ENCODE measurements at places on chromosomes 5 and 9. TPM values are rescaled to one million over a fixed set of nuclear protein-coding genes. Genes with fewer than 3 reads are reported as not detected.

The MTAP gene
- 70.2 TPM for total RNA-seq

The CACNA1B gene
- total RNA-seq: not detected

The PDCD1LG2 gene
- 0.13 TPM for total RNA-seq

- no peak overlapping the region for H3K4me3 ChIP-seq
- H3K4me1 ChIP-seq: peaks cover 32% of the 10 kb centered on the region
- no peak overlapping the region for H3K27ac ChIP-seq
Measured at GRCh38 chr5:141844414-141845097, 33.7 kb downstream of the PCDH1 start.

DNA sequence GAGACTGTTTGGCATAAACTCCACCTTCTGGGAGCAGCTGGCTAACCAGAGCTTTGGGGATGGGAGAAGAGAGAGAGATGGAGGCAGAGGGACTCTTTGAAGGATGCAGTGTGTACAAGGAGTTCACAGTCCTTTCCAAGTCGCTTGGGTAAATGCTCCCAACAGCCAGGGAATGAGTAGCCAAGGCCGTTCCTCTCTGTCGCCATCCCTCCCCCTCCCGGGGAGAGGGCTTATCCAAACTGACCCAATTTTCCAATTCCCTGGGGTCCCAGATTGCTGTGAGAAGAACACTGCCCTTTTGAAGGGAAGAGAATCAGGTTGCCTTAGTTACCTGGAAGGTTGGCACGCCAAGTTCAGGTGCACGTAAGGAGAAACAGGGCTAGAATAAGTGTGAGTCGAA is 7.9 kb downstream of the WWC1 start:
- no peak overlapping the region for H3K4me3 ChIP-seq
- H3K27ac ChIP-seq: no peak overlapping the region
- DNase-seq: no peak
- no peaks in the 10 kb centered on the region for H3K4me1 ChIP-seq

- peaks cover 1% of the 10 kb centered on the region for H3K27me3 ChIP-seq
- H3K36me3 ChIP-seq: no peaks in the 10 kb centered on the region
- no peak overlapping the region for H3K27ac ChIP-seq
- no peaks in the 10 kb centered on the region for H3K4me1 ChIP-seq
- no peak for DNase-seq
Measured at GRCh38 chr9:93398471-93398870, 53.0 kb upstream of the FAM120A start.

DNA sequence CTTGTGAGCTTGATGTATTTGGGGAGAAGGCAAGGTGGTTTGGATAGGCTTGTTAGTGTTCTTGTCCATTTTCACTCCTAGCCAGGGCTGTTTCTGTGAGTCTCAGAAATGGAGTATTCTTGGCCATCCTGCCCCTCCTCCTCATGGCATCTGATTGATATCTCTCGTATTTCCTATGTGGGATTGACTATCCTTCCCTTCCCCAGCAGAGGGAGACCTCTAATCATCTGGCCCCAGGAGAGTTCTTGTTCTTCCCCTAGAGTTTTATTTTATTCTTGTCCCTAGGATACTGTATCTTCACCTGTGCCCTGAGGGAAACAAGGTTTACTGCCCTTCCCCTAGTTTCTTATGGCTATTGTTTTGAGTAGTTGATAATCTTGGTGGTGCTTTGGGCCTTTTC is 114.4 kb downstream of the VPS13A start:
- no peak overlapping the region for H3K4me3 ChIP-seq
- peaks cover 44% of the 10 kb centered on the region for H3K36me3 ChIP-seq
- no peak overlapping the region for H3K27ac ChIP-seq
- no peak for DNase-seq
- no peaks in the 10 kb centered on the region for H3K27me3 ChIP-seq

GRCh38 chr9:111759762-111760639 is 34.7 kb downstream of the SHOC1 start:
- no peaks in the 10 kb centered on the region for H3K27me3 ChIP-seq
- no peak overlapping the region for H3K4me3 ChIP-seq
- peak; percentile 68 for DNase-seq
- H3K4me1 ChIP-seq: peaks cover 4% of the 10 kb centered on the region
- H3K36me3 ChIP-seq: no peaks in the 10 kb centered on the region

DNA sequence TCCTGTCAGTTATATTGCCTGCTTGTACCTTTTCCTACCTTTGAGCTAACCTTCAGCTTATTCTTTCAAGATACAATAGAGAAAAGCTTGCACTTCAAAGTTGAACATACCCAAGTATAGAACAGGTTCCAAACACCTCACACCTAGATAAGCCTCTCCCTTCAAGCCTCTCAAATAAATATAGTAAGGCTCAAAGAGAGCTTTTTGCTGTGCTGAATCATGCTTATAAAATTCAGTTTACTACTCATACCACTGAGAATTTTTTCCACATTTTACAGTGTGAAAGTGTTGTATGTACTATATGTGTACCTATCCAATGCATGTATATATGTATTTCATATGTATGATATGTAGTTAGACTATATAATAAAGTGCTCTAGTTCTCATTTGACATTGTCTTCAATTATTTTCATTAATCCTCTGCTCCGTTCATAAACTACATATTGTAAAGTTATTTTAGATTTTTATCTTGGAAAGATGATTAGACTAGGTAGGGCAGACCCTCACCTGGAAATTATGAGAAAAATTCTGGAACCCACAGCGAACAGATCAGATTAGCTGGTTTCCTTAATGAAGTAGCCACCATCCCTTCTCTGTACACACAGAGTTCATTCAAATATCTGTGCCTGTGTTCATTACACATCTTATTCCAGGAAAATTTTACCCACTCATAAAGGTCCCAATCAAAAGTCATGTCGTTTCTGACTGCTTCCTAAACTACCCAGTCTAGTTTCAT is 149.2 kb upstream of the RGMB start:
- no peaks in the 10 kb centered on the region for H3K4me1 ChIP-seq
- no peak for DNase-seq
- no peak overlapping the region for H3K27ac ChIP-seq
- no peak overlapping the region for H3K4me3 ChIP-seq
- peaks cover 5% of the 10 kb centered on the region for H3K27me3 ChIP-seq
- no peaks in the 10 kb centered on the region for H3K36me3 ChIP-seq

DNA sequence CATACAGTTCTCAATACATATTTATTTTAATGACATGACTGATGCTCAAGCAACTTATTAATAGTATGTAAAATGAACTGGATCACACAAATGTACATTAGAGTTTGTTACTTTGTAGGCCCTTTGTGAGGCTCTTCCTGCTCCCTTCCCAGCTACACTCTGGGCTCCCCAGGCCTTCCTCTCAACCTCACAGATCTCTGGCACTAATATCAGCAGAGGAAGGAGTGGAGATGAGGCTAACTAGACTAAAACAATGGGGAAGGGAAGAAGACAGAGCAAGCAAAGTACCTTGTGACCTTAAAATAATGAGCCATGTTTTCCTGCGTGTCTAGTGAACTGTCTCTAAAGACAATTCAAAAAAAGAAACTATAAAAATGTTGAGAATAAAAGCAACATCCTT is 30.3 kb upstream of the TEK start:
- DNase-seq: no peak
- H3K36me3 ChIP-seq: peaks cover 7% of the 10 kb centered on the region
- H3K4me3 ChIP-seq: no peak overlapping the region
- no peaks in the 10 kb centered on the region for H3K4me1 ChIP-seq

DNA sequence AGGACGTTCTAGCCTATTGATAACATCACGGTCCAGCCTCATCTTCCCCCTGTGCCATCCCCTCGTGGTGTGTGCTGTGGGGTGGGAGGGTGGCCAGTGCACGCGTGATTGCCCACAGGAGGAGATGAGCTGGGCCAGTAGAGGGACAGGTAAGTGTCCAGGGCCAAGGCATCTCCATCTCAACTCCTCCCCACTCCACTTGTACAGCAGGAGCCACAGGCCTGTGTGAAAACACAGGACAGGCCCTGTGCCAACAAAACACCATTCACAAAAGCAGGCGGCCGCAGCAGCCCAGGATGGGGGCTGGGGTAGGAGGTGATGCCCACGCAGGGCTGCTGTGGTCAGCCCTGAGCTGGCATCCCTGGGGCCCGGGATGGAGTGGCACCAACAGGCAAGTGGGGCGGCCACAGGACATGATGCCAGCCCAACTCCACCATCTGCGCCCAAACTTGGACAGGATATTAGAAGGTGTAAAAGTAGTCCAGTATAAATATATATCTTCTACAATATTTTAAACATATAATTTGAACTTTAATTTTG is 32.6 kb downstream of the TPPP start:
- H3K27ac ChIP-seq: no peak overlapping the region
- H3K4me3 ChIP-seq: no peak overlapping the region
- H3K4me1 ChIP-seq: no peaks in the 10 kb centered on the region
- peaks cover 37% of the 10 kb centered on the region for H3K36me3 ChIP-seq
- no peaks in the 10 kb centered on the region for H3K27me3 ChIP-seq

DNA sequence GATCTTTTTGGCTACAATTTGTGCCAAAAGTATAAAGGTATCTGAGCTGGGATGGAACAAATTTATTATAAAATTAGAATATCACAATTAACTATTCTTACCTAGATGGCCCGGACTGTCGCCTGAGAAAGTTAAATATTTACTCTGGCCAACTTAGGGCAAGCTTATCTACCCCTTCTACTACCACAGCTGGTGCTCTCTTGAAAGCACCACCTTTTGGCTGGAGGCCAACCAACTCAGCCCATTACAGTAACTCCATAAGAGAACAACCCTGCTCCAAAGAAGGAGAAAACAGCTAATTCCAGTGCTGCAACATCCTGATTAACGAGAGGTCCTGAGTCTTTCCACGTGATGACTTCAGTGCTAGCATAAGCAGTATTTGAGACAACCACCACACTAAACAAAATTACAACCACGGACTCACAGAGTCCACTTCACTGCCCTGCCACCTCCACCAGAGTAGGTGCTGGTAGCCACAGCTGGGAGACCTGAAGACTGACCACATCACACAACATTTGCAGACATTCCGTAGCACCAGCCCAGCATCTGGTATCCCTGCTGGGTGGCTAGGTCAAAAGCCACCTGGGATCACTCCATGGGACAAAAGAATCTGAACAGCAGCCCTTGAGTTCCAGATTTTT is 43.2 kb downstream of the RGMB start:
- no peak overlapping the region for H3K27ac ChIP-seq
- no peak overlapping the region for H3K4me3 ChIP-seq
- no peak for DNase-seq
- no peaks in the 10 kb centered on the region for H3K36me3 ChIP-seq

DNA sequence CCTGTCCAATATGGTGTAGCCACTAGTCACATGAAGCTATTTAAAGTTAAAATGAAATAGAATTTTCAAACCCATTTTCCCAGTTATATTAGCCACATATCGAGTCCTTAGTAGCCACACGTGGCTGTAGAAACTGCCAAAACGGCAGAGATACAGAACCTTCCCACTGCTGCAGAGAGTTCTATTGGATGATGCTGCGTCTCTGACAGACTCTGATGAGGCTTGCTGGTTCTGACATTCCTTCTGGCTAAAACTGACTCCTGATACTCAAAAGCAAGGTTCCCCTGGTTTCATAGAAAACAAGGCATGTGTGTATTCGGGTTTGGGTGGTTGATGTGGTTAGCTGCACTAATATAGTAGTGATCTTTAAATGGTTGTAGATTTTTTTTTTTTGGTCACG is 91.5 kb downstream of the TLE4 start:
- peaks cover 6% of the 10 kb centered on the region for H3K36me3 ChIP-seq
- DNase-seq: no peak
- H3K27me3 ChIP-seq: no peaks in the 10 kb centered on the region
- H3K4me3 ChIP-seq: no peak overlapping the region
- no peak overlapping the region for H3K27ac ChIP-seq
- H3K4me1 ChIP-seq: peaks cover 56% of the 10 kb centered on the region

DNA sequence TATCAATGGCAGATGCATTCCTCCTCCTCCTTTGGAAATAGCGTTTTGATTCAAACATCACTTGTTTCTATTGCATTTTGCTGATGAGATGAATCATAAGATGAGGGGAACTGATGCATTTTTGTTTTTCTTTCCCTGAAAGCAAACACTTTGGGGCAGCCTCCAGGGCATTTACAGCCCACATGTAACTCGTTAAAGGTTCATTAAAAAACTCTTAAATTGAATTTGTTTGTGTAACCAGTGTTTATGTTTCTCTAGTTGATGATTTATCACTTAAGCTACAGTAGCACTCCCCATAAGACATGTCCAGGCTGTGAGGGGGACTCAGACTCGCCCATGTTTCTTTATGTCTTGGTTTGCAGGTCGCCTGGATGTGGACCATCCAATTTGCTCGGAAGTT is 246.1 kb upstream of the ANKH start:
- no peaks in the 10 kb centered on the region for H3K4me1 ChIP-seq
- H3K27me3 ChIP-seq: no peaks in the 10 kb centered on the region
- no peak overlapping the region for H3K27ac ChIP-seq
- no peaks in the 10 kb centered on the region for H3K36me3 ChIP-seq
- no peak for DNase-seq

GRCh38 chr5:39049315-39049714 is 24.9 kb downstream of the RICTOR start:
- H3K27me3 ChIP-seq: no peaks in the 10 kb centered on the region
- peaks cover 10% of the 10 kb centered on the region for H3K36me3 ChIP-seq
- H3K4me3 ChIP-seq: no peak overlapping the region
- DNase-seq: no peak

GRCh38 chr5:107671742-107672210 is 1.0 kb upstream of the EFNA5 start:
- no peak overlapping the region for H3K27ac ChIP-seq
- peaks cover 28% of the 10 kb centered on the region for H3K4me1 ChIP-seq
- no peak for DNase-seq
- H3K4me3 ChIP-seq: peak overlapping the region; percentile 65
- H3K36me3 ChIP-seq: no peaks in the 10 kb centered on the region
- H3K27me3 ChIP-seq: peaks cover 63% of the 10 kb centered on the region

GRCh38 chr5:39605588-39606575 is 181.1 kb upstream of the DAB2 start:
- DNase-seq: no peak
- no peak overlapping the region for H3K4me3 ChIP-seq
- H3K27ac ChIP-seq: no peak overlapping the region
- no peaks in the 10 kb centered on the region for H3K36me3 ChIP-seq
- peaks cover 10% of the 10 kb centered on the region for H3K27me3 ChIP-seq
- no peaks in the 10 kb centered on the region for H3K4me1 ChIP-seq

DNA sequence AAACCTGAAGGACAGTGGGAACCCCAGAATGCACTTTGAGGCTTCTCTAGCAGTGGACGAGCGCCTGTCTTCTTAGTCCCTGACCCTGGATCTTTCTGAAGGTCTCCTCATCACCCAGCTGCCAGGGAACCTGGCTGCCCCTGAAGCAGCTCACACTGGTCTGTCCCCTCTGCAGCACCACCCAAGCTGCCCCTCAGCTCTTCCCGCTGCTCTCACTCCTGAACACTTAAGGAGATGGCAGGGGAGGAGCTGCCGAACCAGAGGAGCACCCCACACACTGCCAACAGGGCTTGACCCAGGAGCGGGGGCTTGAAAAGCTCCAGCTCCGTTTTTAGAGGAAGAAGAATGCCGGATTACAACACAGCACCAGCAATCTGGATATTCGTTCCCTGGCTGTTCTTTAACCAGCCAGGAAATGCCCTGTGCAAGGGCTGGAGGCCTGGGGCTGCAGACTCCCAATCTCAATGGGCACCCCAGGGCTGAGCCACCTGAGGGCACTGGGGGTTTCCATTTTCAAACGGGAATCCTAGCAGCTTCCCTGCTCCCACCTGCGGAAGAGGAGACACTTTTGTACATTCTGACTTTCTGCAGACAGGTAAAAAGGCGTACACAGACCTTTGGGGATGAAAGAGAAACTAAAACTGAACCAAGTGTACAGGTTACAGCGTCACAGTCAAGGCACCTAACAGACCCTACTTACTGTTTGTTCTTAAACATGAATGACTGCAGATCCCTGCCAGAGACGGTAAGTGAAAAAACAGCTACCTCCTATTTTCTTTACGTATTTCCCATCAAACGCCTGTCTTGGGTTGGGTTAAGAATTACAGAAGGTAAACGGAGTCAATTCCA is 36.3 kb downstream of the GOLM1 start:
- DNase-seq: no peak
- peaks cover 2% of the 10 kb centered on the region for H3K27me3 ChIP-seq
- no peak overlapping the region for H3K4me3 ChIP-seq
- H3K4me1 ChIP-seq: no peaks in the 10 kb centered on the region
- H3K27ac ChIP-seq: no peak overlapping the region

Data from activated CD8-positive, alpha-beta T cell treated with anti-CD3 and anti-CD28 coated beads for 36 hours (primary cell).